Aorta (tissue), 5 donors: ENCODE measurements at places on chromosomes 2 and 18. TPM values are rescaled to one million over a fixed set of nuclear protein-coding genes. Genes with fewer than 3 reads are reported as not detected.

GRCh38 chr2:121345887-121346286, 60.9 kb upstream of the TFCP2L1 start:
- DNase-seq = no peak
- no peaks in the 10 kb centered on the region for H3K4me1 ChIP-seq
- no peaks in the 10 kb centered on the region for H3K27me3 ChIP-seq
- H3K27ac ChIP-seq = no peak overlapping the region
- peaks cover 10% of the 10 kb centered on the region for H3K36me3 ChIP-seq

- H3K4me1 ChIP-seq = no peaks in the 10 kb centered on the region
- H3K27me3 ChIP-seq = no peaks in the 10 kb centered on the region
- H3K4me3 ChIP-seq = no peak overlapping the region
- H3K27ac ChIP-seq = no peak overlapping the region
Observed at GRCh38 chr2:167069855-167070254, 181.6 kb downstream of the XIRP2 start.

DNA sequence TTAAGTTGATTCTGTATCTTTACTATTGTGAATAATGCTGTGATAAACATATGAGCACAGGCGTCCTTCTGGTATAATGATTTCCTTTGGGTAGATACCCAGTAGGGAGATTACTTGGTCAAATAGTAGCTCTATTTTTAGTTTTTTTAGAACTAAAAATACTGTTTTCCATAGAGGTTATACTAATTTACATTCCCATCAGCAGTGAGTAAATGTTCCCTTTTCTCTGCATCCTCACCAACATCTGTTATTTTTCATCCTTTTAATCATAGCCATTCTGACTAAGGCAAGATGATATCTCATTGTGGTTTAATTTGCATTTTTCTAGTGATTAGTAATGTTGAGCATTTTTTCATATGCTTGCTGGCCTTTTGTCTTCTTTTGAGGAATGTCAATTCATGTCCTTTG, 35.1 kb downstream of the PMS1 start:
- no peaks in the 10 kb centered on the region for H3K27me3 ChIP-seq
- no peaks in the 10 kb centered on the region for H3K4me1 ChIP-seq
- DNase-seq = no peak
- no peaks in the 10 kb centered on the region for H3K36me3 ChIP-seq

SCTR gene
- total RNA-seq = not detected

POTEF gene
- not detected for total RNA-seq

DNA sequence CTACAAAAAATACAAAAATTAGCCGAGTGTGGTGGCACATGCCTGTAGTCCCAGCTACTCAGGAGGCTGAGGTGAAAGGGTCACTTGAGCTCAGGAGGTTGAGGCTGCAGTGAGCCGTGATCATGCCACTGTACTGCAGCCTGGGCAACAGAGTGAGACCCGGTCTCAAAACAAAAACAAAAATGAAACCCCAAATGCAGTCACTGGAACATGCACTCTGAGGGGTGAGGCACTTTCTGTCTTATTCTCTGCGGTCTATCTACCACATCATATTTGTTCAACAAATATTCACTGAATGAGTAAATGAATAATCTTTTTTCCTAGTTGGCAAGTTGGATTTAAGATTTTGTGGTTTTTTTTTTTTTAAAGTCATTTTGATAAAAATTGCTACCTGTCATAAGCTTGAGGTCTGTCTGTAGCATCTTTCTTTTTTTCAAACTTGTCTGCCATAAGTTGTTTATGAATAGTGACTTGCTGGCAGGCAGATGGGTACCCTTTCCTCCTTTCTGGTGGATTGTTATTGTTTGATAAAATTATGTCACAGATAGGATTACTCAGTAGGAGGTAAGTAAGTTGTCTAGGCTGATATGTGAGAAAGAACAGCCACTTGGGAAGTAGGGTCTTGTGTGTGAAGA, 11.8 kb downstream of the CHRNA1 start:
- H3K27me3 ChIP-seq = no peaks in the 10 kb centered on the region
- no peak overlapping the region for H3K27ac ChIP-seq
- DNase-seq = no peak
- no peak overlapping the region for H3K4me3 ChIP-seq
- no peaks in the 10 kb centered on the region for H3K36me3 ChIP-seq

GRCh38 chr2:1640301-1641135, 103.8 kb downstream of the PXDN start:
- DNase-seq = peak; percentile 61
- no peaks in the 10 kb centered on the region for H3K4me1 ChIP-seq
- H3K27me3 ChIP-seq = no peaks in the 10 kb centered on the region
- no peak overlapping the region for H3K4me3 ChIP-seq

GRCh38 chr2:168571061-168571460, 115.0 kb downstream of the CERS6 start:
- no peaks in the 10 kb centered on the region for H3K36me3 ChIP-seq
- H3K27ac ChIP-seq = no peak overlapping the region
- DNase-seq = no peak
- H3K27me3 ChIP-seq = no peaks in the 10 kb centered on the region
- H3K4me3 ChIP-seq = no peak overlapping the region

DNA sequence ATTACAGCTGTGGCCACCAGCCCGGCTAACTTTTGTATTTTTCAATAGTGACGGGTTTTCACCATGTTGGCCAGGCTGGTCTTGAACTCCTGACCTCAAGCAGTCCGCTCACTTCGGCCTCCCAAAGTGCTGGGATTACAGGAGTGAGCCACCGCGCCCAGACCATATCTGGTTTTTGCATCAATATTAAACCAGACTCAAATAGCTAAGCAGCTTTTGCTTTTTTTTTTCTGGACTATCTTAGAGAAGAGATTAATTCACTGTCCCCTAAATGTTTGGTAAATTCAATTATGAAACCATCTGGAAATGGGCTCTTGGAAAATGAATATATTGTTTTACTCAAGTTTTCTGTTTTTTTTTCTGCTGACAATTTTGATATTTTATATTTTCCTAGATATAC, 183.7 kb downstream of the DOK6 start:
- H3K4me1 ChIP-seq = no peaks in the 10 kb centered on the region
- no peak for DNase-seq
- no peak overlapping the region for H3K4me3 ChIP-seq
- H3K36me3 ChIP-seq = no peaks in the 10 kb centered on the region

- H3K4me3 ChIP-seq = no peak overlapping the region
Observed at GRCh38 chr2:182240862-182241371, 185.9 kb downstream of the PDE1A start.

- DNase-seq = no peak
- H3K4me3 ChIP-seq = no peak overlapping the region
- no peaks in the 10 kb centered on the region for H3K4me1 ChIP-seq
- no peaks in the 10 kb centered on the region for H3K27me3 ChIP-seq
Observed at GRCh38 chr18:34767601-34768027, 57.5 kb downstream of the DTNA start.

DNA sequence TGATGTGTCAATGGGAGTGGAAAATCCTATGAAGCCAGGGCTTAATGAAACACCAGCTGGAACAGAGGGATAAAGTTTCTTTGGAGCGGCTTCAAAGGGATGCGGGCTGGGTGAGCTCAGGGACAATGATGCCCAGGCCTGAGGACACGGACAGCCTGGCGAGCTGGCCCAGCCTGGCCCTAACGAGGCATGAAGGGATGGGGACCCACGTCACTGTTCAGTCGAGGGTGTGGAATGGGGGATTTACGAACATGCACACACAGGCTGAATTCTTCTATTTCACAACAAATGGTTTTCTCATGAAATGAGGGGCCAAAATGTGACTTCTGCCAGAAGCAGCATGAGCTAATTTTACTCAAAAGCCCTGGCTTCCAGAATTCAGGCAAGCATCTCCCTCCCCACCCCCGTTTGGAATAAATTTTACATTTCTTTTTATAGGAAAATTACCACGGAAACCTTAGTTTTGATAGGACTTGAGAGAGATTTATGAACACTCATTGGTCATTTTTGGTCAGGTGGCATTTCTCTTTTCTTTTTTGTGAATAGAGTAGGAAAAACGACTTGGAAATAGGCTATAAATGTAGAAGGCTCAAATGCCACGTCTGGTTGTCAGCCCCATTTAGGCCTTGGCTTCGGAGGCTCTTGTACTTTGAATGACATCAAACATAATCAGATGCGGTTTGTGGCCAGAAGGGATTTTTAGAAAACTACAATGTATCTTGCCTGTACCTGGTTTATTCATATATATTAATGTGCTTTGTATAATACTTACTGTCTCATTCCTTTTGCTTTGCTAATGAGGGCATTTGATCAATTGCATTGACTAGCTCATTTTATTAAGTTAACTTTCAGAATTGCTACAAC, 893.8 kb upstream of the CELF4 start:
- no peak overlapping the region for H3K4me3 ChIP-seq
- no peaks in the 10 kb centered on the region for H3K36me3 ChIP-seq
- H3K27ac ChIP-seq = no peak overlapping the region
- H3K4me1 ChIP-seq = no peaks in the 10 kb centered on the region
- H3K27me3 ChIP-seq = no peaks in the 10 kb centered on the region

TTR gene
- total RNA-seq = not detected

- H3K27me3 ChIP-seq = no peaks in the 10 kb centered on the region
- DNase-seq = no peak
- no peak overlapping the region for H3K27ac ChIP-seq
- no peaks in the 10 kb centered on the region for H3K36me3 ChIP-seq
- no peak overlapping the region for H3K4me3 ChIP-seq
Observed at GRCh38 chr2:64626963-64627760, 26.6 kb downstream of the SERTAD2 start.

GALNT14 gene
- 1.7 TPM for total RNA-seq

DNA sequence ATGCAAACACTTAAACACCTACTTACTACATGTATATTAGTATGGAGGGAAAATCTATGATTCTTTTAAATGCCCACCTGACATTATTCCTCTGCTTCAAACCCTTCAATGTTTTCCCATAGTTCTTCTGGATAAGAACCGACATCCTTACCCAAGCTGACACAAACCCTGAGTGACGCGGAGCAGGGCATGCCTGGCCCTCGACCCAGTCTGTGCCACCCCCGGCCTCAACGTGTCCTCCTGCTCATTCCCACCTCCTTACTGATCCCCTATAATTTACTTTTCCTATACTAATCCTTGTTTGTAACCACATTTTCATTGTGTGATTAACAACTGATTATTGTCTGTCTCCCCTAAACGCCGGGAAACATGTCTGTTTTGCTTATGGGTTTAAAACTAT, 17.5 kb downstream of the KIDINS220 start:
- H3K4me1 ChIP-seq = no peaks in the 10 kb centered on the region
- H3K4me3 ChIP-seq = no peak overlapping the region
- H3K27me3 ChIP-seq = no peaks in the 10 kb centered on the region
- H3K27ac ChIP-seq = no peak overlapping the region
- DNase-seq = no peak
- H3K36me3 ChIP-seq = no peaks in the 10 kb centered on the region

DNA sequence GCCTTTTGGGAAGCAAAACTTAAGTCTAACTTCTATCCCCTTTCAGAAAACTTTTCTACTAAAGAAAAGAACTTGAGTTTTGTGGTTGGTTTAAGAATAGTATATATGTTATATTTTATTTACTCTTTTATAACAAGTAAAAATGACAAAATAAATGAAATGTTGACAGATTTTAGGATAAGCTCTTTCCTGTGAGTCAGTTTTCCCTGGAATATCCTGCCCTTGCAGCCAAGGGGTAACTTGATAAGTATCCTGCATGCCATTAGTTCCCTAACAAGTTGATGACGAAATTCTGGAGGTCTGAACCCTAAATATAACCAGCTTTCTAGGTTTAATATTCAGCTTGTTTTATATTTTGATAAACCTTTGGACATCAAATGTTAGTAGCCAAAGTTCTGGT, 7.3 kb upstream of the HTR2B start:
- H3K27me3 ChIP-seq = no peaks in the 10 kb centered on the region
- no peaks in the 10 kb centered on the region for H3K4me1 ChIP-seq
- H3K27ac ChIP-seq = no peak overlapping the region
- no peak for DNase-seq
- no peak overlapping the region for H3K4me3 ChIP-seq
